ENCODE measurements at places on chromosomes 12 and 14.
A peak's percentile ranks its signal among the peaks of the same experiment; 100 is the strongest.

- DNase-seq: no peak
These were observed 55.9 kb upstream of the TSPAN11 start for GRCh38 chr12:30870491-30871265.

DNA sequence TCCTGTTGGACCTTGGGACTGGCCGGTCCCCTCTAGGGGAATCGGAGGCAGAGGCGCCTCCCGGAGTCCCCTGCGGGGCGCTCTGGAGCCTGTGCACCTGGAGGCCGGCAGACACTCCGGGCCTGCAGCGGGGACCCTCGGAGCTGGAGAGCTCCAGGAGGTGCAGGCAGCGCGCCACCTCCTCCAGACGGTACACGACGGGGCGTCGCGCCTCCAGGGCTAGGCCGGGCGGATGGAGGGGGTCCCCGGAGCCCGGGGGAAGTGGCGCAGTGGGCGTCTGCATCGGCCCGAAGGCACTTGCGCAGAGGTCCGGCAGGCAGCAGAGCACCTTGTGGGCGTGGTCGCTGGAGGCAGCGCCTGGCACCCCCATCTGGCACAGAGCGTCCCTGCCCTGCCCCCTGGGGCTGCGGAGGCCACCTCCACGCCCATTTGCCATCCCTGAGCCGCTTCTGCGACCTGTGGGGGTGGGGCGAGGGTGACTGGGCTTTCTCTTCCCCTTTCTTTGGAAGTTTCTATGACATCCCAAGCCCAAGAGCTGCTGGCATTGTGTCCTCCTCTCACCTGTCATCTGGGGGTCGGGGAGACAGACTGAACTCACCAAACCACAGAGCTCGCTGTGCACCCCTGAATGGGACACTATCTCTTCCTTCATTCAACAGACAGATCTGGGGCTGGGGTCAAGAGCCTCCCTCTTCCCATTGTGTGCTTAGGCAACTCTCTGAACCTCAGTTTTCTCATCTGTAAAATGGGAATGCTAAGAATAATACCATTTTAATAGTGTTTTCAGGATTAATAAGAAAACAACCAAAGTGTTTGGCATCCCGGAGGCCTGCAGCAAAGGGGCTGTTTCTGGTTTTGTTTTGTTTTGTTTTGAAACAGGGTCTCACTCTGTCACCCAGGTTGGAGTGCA, 37.5 kb upstream of the CORO1C start:
- DNase-seq: no peak

DNA sequence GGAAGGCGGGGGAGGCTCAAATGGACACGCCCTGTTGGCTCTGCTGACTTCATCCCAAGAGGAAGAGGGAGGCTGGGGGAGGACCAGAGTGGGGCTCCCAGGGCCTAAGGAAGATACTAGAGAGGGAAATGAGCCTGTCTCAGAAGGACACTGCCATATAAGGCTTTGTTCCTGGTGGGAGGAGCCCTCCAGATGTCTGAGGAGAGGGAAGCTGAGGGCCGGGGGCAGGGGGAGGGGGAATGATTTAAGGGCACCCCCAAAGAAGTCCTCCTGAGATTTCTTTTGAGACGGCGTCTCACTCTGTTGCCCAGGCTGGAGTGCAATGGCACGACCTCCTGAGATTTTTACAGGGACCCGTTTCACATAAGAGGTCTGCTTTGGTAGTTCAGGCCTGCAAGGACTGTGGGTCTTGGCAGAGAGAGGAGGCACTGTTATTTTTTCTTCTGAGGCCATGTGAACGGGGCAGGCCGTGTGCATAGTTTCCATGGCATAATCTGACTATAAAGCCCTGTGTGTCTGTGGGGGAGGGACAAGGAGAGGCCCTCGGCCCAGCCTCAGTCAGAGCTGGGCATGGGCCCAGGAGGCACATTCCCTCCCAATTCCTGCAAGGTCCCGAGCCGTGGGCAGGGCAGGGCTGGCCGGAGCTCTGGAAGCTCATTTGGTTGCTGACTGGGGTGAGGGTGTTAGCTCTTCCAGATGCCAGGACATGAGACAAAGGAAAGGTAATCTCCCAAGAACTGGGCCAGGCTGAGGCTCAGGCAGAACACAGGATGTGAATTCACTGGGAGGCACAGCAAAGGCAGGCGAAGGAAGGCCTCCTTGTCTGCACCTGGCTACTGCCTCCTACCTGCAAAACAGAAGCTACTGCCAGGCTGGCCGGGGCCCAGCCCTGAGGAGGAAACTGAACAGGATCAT, 22.2 kb upstream of the PLEKHG3 start:
- no peak for DNase-seq

- DNase-seq: peak; percentile 40
These were observed 17.3 kb upstream of the YY1 start for GRCh38 chr14:100221533-100222223.

DNA sequence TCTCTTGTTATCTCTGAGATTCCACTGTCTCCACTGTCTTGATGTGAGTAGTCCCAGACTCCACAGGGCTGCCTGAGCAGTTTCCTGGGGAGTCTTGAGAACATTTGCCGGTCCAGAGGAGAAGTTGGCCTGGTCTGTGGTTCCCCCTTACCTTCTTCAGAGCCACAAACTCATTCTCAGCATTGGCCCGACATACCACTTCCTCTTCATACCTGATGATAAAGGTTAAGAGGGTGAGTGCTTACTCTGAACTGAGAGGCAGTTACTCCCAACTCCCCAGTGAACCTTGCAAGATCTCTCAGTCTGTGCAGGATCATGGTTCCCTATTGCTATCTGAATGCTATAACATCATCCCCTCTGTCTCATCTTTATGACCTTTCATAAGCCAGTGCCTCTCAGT, 2.6 kb downstream of the KRT84 start:
- DNase-seq: no peak

- DNase-seq: no peak
These were observed 69.4 kb upstream of the PTPRQ start for GRCh38 chr12:80374615-80375014.

- DNase-seq: no peak
These were observed 48.0 kb downstream of the BDKRB1 start for GRCh38 chr14:96303981-96304380.

GRCh38 chr14:90632451-90632850, 183.8 kb downstream of the TTC7B start:
- DNase-seq: no peak

GRCh38 chr12:119959435-119959834, 29.6 kb upstream of the BICDL1 start:
- DNase-seq: no peak

GRCh38 chr14:51816031-51816430, 44.4 kb upstream of the GNG2 start:
- no peak for DNase-seq

GRCh38 chr12:65025136-65025535, 96.0 kb downstream of the WIF1 start:
- no peak for DNase-seq

DNA sequence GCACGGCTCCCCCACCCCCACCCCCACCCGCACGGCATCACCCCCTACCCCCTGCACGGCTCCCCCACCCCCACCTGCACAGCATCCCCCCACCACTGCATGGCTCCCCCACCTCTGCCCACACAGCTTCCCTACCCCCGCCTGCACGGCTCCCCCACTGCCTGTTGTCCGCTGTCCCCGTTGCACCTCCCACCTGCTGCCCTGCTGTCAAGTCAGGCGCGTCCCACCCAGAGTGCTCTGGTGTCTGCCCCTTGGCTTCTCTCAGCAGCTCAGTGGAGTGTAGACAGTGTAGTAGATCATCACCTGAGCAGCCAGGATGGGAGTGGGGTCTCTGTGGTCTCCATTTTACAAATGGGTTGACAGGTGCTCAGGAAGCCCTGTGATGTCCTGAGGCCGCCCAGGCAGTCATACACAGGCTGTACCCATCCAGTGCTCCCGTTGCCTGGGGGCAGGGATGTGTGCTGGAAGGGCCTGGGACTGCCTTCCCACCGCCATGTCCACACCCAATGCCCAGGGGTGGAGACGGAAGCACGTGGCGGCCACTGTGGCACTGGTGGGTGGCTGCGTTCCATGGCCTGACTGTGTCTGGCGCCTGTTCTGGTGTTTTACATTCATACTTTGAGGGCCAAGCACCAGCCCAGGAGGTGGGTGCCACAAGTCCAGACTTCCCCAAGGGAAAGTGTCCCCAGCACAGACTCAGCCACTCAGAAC, 32.5 kb downstream of the PACS2 start:
- DNase-seq: no peak

DNA sequence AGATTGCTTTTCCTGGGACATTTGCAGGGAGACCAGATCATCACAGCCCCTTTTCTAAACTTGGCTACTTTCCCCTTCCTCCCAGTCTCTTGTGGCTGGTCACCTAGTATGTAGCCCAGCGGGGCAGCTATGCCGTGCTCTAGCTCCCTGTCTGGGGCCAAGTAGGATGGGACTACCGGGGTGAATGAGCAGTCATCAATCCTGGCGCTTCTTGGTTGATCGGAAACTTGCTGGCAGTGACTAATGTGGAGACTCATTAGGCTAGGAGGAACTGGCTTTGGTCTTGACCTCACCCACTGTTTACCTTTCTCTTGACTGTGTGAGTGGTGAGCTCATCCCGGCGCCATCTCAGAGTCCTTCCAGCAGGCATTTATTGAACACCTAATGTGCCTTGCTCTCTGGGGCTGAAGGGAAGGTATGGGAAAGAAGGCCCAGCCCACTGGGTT, 15.9 kb downstream of the PLEKHG3 start:
- no peak for DNase-seq

DNA sequence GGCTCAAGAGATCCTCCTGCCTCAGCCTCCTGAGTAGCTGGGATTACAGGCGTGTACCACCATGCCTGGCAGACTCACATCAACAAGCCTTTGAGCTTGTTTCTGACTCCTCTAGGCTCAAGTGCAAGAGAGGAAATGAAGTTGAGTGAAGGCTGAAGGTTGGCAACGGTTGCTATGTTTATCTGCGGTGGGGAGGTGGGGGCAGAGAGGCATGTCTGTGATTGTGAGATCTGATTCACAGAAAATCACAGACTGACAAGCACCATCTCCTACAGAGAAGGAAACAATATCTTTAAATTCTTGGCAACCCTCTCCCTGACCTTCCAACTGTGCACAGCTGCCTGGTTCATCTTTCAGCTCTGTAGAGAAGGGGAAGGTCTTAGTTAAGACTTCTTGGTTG, 22.1 kb upstream of the NINJ2 start:
- peak; percentile 73 for DNase-seq

DNA sequence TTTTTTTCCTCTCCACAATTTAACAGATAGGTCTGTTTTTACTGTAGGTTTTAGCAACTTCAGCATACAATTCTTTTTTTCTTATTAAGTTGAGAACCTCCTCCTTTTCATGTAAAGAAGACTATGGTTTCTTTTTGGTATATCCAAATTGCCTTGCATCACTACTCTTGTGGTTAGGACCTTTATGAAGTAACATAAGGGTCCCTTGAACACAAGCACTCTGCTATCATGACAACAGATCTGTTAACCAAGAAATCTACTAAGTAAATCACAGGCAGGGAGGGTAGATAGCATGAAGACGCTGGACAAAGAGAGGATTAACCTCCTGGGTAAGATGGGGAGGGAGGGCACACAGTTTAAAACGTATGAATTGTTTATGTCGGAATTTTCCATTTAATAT, 380.6 kb downstream of the CCDC91 start:
- DNase-seq: no peak

DNA sequence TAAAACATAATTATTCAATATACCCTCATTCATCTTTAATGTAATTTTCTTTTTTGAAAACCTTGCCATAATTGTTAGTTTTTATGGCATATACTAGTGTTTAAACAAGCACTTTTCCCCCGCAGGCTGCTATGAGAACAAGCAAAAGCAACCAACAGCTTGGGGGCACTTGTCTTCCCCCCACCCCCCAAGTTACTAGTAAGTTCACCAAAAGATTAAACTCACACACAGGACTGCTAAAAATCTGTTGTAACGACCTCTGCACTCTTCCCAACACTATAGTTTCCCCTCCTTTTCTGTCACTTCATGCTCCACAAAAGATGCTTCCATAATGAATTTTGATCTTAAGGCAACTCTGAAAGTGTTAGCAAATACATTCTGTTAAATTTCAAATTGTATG, 474.9 kb upstream of the SOX5 start:
- DNase-seq: no peak

DNA sequence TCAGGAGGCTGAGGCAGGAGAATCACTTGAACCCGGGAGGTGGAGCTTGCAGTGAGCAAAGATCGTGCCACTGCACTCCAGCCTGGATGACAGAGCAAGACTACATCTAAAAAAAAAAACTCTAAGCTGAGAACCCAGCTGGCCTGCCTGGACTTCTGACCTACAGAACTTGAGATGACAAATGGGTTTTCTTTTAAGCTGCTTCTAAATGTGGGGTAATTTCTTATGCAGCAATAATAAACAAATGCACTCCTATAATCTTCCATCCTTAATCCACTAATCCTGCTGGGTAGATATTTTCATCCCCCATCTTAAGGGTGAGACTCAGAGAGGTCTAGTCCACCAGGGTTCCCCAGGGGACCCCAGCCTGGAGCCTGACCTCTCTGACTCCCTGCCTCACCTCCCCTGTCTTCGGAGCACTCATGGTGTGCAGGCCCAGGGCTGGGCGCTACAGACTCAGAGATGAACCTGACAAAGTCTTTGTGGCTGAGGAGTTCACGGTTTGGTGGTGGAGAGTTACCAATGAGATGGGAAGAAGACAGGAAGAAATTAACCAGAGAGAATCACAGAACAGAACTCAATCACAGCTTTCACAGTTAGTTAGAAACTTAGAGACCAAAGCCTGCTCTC, 39.7 kb upstream of the BDKRB2 start:
- no peak for DNase-seq

DNA sequence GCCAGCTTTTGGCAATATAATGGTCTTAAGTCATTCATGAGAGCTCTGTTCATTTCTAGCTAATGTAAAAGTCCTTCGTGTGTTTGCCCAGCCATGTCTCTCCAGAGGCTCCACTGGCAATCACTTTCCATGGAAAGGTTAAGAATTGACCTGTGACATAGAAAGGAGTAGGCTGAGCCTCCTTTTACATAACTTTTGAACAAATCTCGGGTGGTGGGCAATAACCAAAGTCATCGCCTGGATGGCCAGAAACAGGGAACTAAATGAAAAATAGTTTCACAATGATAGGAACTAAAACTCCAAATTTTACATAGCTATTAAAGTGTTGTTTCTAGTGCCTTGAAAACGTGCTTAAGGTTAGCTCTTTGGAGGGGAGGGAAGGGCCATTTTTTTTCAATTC, 6.5 kb downstream of the BHLHE41 start:
- no peak for DNase-seq

- no peak for DNase-seq
These were observed 23.7 kb upstream of the AEBP2 start for GRCh38 chr12:19415563-19415962.

Measured in activated CD4-positive, alpha-beta T cell treated with anti-CD3 and anti-CD28 coated beads, Interleukin-2, amount 50 U/mL, for 24 hours (primary cell).